ENCODE measurements at places on chromosomes 2 and 18. TPM values are rescaled to one million over a fixed set of nuclear protein-coding genes. Genes with fewer than 3 reads are reported as not detected.

DNA sequence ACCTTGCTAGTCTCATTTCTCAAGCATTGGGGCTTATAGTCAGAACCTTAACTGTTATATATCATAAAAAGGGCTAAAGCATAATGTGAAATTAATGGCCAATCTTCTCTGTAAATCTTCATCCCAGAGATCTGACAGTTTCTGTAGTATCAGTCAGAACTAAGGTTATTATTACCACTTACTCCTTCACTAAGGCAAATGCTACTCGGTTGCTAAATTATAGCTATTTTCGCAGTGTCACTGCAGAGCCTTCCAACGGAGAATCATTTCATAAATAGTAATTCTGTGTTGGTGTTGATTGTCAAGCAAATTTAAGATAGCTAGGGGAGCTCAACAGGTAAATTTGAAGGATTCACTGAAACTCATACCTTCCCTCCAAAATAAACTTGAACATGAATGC is 258.0 kb downstream of the METTL4 start:
- DNase-seq: no peak

The ARID5A gene
- polyA plus RNA-seq: 4.3 TPM

The WNT6 gene
- 0.64 TPM for polyA plus RNA-seq

- no peak for DNase-seq
Measured at GRCh38 chr2:151766437-151767153, 32.3 kb upstream of the NEB start.

The SPEG gene
- 9.7 TPM for polyA plus RNA-seq

The LHCGR gene
- 0.24 TPM for polyA plus RNA-seq

The CCBE1 gene
- polyA plus RNA-seq: 38.5 TPM

DNA sequence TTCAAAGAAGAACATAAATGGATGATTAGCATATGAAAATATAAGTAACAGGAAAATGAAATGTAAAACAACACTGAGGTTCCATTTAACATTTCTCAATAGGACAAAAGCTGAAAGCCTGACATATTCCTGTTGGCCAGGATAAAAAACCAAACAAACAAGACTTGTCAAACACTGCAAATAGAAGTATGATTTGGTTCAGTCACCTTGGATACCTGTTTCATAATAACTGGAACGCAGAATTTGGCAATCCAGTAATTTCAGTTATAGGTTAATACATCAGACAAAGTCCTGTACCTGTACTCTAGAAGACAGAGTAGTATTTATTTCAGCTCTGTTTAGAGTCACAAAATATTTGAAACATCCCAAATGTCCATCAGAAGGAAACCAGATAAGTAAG is 16.5 kb upstream of the EVA1A start:
- DNase-seq: no peak

- no peak for DNase-seq
Measured at GRCh38 chr2:236165842-236166795, 2.1 kb downstream of the GBX2 start.

DNA sequence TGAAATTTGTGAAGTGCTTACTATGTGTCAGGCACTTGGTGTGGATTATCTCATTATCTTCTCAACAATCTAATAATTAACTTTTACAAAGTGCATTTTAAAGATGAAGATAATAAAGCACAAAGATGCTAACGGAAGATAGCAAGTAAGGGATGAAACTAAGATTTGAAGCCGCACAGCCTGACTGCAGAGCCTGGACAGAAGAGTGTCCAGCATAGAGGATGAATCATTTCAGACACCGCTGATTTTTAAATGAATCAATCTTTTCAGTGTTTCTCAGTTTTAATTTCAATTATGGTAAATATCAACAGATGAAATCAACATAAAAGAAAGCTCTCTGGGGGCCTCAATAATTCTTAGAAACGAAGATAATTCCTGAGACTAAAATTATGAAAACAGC is 24.5 kb upstream of the STAM2 start:
- no peak for DNase-seq

DNA sequence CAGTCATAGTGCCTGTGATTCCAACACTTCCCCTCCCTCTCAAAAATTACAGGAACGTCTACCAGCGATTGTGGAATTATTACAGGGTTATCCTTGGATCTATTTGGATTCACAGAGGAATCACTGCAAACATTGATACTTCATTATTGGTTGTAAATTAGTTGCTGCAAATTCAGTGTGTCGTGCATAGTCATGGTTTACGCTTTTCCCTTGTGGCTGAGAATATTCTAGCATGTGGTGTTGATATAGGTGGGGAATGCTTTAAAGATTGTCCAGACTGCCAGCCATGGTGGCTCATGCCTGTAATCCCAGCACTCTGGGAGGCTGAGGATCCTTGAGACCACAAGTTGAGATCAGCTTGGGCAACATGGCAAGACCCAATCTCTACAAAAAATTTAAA is 48.7 kb upstream of the PDK1 start:
- DNase-seq: no peak

GRCh38 chr2:46296840-46297545 is at the start of gene EPAS1:
Gene EPAS1, plus strand, starts transcription at chr2:46297407. Its CDS starts 505 bp downstream, at chr2:46297912.
- no peak for DNase-seq

GRCh38 chr18:67865400-67865799 is 348.9 kb upstream of the DSEL start:
- DNase-seq: no peak

DNA sequence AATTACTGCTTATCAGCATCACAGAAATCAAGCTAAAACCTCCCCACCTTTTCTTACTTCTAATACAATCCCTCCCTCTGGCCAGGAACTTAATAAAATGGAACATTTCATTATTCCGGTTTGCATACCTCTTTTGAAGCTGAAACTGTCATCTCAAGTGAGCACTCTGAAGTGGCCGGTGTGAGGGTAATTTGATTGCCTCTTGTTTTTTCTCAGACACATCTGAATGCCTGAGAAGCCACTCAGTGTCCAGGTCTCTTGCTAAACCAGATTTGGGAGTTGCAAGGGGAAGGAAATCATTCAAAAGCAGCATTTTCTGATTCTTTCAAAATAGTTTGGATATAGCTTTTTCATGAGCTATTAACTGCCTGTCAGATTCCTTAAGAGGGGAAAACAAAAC is 190.3 kb downstream of the C1D start:
- no peak for DNase-seq

The GPR155 gene
- 8.3 TPM for polyA plus RNA-seq

The SRD5A2 gene
- 0.11 TPM for polyA plus RNA-seq
